Activated naive CD4-positive, alpha-beta T cell treated with anti-CD3 and anti-CD28 coated beads for 36 hours (primary cell): ENCODE measurements at places on chromosomes 12 and 14. TPM values are rescaled to one million over a fixed set of nuclear protein-coding genes. Genes with fewer than 3 reads are reported as not detected.
A peak's percentile ranks its signal among the peaks of the same experiment; 100 is the strongest.

DNA sequence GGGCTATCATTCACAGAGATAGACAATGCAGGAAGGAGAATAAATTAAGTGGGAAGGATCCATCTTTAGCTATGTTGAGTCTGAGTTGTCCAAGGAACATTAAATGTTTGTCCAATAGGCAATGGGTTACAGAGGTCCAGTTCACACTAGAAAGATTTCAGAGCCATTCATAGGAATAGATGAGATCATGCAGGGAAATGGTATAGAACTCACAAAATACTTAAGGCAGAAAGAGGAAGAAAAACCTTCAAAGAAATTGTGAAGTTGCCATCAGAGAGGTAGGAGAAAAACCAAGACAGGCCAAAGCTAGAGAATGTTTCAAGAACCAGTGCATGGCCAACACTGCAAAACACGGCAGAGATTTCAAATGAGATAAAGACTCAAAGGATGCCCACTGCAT lies 94.1 kb downstream of the PHLDA1 start:
- peaks cover 1% of the 10 kb centered on the region for H3K36me3 ChIP-seq
- no peak overlapping the region for H3K4me3 ChIP-seq
- peaks cover 18% of the 10 kb centered on the region for H3K4me1 ChIP-seq

DNA sequence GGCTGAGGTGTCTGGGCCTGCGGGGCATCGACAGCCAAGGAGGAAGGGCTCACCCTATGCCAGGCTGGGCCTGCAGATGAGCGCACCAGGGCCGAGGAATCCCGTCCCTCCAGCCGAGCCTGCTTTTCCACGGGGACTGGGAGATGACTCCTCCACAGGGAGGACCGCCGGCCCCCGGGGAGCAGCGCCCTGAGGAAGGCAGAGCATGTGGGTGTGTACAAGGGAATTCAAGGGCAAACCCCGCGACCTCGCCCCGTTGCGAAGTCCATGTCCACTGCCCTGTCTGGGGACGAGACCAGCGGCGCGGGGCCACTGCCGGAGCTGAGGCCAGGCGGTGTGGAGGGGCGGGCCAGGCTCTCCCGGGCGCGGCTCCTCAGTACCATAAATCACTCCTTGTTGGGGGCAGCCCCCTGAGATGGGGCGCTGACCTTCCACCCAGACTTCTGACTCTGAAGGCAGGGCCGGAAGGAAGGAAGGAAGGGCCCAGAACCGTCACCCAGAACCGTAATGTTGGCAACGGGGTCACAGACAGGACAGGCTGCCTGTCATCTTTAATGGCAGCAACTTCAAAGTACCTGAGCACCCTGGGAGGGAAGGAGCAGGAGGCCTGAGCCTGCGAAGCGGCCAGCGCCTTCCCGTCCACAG lies 52.5 kb downstream of the RNF34 start:
- no peak for DNase-seq
- peaks cover 7% of the 10 kb centered on the region for H3K36me3 ChIP-seq
- H3K27me3 ChIP-seq: no peaks in the 10 kb centered on the region
- H3K27ac ChIP-seq: no peak overlapping the region
- H3K4me3 ChIP-seq: no peak overlapping the region
- H3K4me1 ChIP-seq: peaks cover 13% of the 10 kb centered on the region

GRCh38 chr12:122022393-122023338 lies 982 bp downstream of the BCL7A start:
- peak overlapping the region; percentile 75 for H3K4me3 ChIP-seq
- H3K4me1 ChIP-seq: peaks cover 8% of the 10 kb centered on the region
- H3K36me3 ChIP-seq: peaks cover 3% of the 10 kb centered on the region
- peak overlapping the region; percentile 18 for H3K27ac ChIP-seq

OR6C74 gene
- not detected for total RNA-seq

LGR5 gene
- not detected for total RNA-seq

DNA sequence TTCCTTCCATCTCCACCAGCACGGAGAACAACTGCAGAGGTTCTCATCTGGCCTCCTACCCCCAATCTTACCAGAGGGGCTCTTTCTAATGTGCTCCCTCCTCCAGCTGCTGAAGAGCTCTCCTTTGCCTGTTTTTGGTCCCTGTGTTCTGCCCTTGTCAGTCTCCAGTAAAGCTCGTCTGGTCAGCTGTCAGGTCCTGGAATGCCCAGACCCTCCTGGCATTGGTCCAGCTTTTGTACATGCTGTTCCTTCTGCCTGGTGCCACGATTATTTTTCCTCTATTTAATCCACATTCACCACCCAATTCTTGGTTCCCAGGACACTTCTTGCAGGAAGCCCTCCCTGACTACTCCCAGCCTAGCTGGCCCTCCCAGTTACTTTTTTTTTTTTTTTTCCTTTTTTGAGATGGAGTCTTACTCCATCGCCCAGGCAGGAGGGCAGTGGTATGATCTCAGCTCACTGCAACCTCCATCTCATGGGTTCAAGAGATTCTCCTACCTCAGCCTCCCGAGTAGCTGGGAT lies 6.5 kb downstream of the SLC8B1 start:
- DNase-seq: no peak
- H3K4me1 ChIP-seq: peaks cover 53% of the 10 kb centered on the region
- H3K36me3 ChIP-seq: peaks cover 42% of the 10 kb centered on the region
- H3K27me3 ChIP-seq: no peaks in the 10 kb centered on the region
- H3K27ac ChIP-seq: no peak overlapping the region

IGF1 gene
- total RNA-seq: not detected

- no peaks in the 10 kb centered on the region for H3K4me1 ChIP-seq
- no peak for DNase-seq
Measured at GRCh38 chr12:24937553-24938244, 11.2 kb downstream of the BCAT1 start.

DNA sequence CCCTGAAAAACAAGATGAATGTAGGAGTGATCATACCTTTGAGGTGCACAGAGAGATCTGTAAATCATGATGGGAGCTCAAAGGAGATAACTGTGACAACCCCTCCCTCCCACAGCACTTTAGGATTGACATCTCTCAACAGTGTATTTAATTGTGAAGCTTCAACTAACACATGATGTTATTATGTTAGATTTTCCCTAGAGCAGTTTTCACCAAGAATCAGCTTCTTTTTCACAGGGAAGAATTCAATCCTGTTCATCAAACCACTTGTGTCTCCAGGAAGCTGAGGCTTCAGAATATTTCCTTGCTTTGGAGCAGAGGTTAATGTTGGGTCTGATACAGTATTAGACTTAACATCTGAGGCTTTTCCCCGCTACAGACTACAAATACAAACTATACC lies 11.8 kb downstream of the RPS6KA5 start:
- no peak overlapping the region for H3K27ac ChIP-seq
- no peak for DNase-seq
- no peaks in the 10 kb centered on the region for H3K27me3 ChIP-seq
- no peak overlapping the region for H3K4me3 ChIP-seq

DNA sequence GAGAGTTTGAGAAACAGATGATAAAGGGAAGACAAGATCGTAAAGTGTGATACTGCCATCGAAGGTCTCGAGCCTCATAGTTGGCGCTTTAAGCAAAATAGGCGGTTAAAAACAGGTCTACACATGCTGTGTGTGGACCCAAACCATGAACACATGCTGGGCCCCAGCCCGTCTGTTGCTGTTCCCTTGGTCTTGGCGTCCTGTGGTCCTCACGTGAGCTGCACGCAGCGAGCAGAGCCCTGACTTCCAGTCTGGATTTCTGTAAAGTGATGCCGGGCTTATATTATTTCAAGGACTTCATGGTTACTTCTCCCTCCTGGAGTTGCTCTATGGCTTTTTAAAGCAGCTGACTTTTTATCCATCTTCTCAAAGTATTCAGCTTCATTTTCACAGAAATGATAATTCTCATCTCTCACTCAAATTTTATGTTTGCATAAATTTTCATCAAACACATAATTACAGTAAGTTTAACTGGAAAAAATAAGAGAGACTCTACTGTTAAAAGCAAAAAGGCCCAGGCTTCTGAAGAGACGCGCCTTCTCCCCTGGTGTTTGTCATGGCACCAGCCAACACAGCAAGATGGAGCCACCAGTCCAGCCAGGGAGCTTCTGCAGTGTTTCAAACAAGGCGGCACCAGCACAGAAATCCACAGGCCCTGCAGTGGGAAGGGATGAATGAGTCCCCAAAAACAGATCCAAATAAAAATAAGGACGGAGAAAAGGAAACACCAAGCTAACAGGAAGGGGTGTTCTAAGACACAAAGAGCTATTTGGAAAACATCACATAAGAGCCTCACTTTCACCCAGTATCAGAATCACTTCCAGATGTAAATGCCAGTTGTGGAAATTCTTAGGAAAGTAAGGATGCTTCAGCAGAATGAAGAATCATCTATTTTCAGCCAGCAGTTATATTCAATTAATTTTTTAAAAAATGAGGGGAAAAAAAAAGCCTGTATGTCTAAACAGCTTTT lies 24.9 kb downstream of the SFSWAP start:
- no peaks in the 10 kb centered on the region for H3K27me3 ChIP-seq
- no peak for DNase-seq
- peaks cover 23% of the 10 kb centered on the region for H3K36me3 ChIP-seq
- no peaks in the 10 kb centered on the region for H3K4me1 ChIP-seq
- no peak overlapping the region for H3K4me3 ChIP-seq
- H3K27ac ChIP-seq: no peak overlapping the region

DNA sequence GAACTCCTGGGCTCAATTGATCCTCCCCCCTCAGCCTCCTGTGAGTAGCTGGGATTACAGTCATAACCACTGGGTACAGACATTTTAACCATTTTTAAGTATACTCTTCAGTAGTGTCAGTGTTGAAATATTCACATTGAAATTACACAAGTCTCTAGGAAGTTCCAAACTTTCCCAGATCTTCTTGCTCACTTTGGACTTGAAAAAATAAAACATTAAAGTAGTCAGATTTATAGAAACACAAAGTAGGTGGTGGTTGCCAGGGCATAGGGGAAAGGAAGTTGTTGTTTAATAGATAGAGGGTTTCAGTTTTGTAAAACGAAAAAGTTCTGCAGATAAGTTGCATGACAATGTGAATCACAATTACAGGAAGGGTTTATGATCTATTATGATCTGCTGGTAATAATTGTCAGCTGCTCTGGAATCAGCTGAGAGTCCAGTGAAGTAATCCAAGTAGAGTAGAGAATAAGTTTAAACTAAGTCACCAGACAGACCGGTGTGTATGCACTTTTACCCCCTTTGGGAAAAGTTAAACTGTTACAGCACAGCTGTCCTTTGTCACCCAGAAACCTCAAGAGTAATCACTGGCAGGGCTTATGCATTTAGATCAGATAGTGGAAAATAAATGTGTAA lies 27.4 kb downstream of the PCNX1 start:
- H3K27ac ChIP-seq: peak overlapping the region; percentile 84
- H3K4me3 ChIP-seq: peak overlapping the region; percentile 56
- peak; percentile 37 for DNase-seq
- H3K4me1 ChIP-seq: peaks cover 72% of the 10 kb centered on the region
- H3K36me3 ChIP-seq: peaks cover 15% of the 10 kb centered on the region
- H3K27me3 ChIP-seq: no peaks in the 10 kb centered on the region

- no peak overlapping the region for H3K27ac ChIP-seq
- peak; percentile 23 for DNase-seq
- peak overlapping the region; percentile 65 for H3K4me3 ChIP-seq
- peaks cover 29% of the 10 kb centered on the region for H3K4me1 ChIP-seq
- peaks cover 58% of the 10 kb centered on the region for H3K27me3 ChIP-seq
- no peaks in the 10 kb centered on the region for H3K36me3 ChIP-seq
Measured at GRCh38 chr14:21070610-21071224, 613 bp downstream of the ARHGEF40 start.

GRCh38 chr12:67038486-67038885 lies 230.7 kb upstream of the CAND1 start:
- H3K27me3 ChIP-seq: no peaks in the 10 kb centered on the region
- no peak overlapping the region for H3K4me3 ChIP-seq
- no peaks in the 10 kb centered on the region for H3K36me3 ChIP-seq
- peaks cover 3% of the 10 kb centered on the region for H3K4me1 ChIP-seq
- H3K27ac ChIP-seq: no peak overlapping the region

- H3K36me3 ChIP-seq: no peaks in the 10 kb centered on the region
- peaks cover 7% of the 10 kb centered on the region for H3K27me3 ChIP-seq
- H3K4me1 ChIP-seq: no peaks in the 10 kb centered on the region
- no peak overlapping the region for H3K4me3 ChIP-seq
Measured at GRCh38 chr12:28024231-28024995, 51.9 kb upstream of the PTHLH start.

DNA sequence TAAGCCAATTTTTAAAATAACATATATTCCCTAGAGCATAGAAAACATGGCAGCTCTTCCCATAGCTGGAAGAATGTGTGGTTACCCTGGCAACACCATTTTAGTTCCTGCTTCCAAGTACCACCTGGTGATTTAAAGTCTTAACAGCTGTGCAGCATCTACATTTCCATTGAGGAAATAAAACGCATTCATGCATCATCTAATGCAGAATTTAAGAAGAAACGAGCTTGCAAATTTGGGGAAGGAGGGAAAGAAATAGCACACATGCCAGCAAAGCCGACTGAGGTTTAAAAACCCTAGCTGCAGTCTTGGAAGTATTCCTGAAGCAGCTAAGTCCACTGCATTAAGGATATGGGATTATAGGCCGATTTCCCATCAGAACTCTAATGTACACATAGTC lies 22.8 kb upstream of the SLC38A2 start:
- no peak overlapping the region for H3K27ac ChIP-seq
- no peaks in the 10 kb centered on the region for H3K27me3 ChIP-seq
- peaks cover 26% of the 10 kb centered on the region for H3K4me1 ChIP-seq
- DNase-seq: no peak

- no peak overlapping the region for H3K27ac ChIP-seq
- peaks cover 2% of the 10 kb centered on the region for H3K36me3 ChIP-seq
- no peak overlapping the region for H3K4me3 ChIP-seq
- H3K4me1 ChIP-seq: peaks cover 23% of the 10 kb centered on the region
Measured at GRCh38 chr12:104764225-104765091, 193.6 kb downstream of the SLC41A2 start.

PAPLN gene
- 1.0 TPM for total RNA-seq

- H3K36me3 ChIP-seq: no peaks in the 10 kb centered on the region
- H3K4me1 ChIP-seq: no peaks in the 10 kb centered on the region
- H3K4me3 ChIP-seq: no peak overlapping the region
- DNase-seq: no peak
Measured at GRCh38 chr14:100761481-100761880, 34.8 kb downstream of the DLK1 start.

GRCh38 chr14:36952689-36953088 lies 219.7 kb downstream of the SLC25A21 start:
- H3K4me1 ChIP-seq: no peaks in the 10 kb centered on the region
- H3K36me3 ChIP-seq: no peaks in the 10 kb centered on the region
- DNase-seq: no peak
- no peak overlapping the region for H3K4me3 ChIP-seq

ZNF839 gene
- total RNA-seq: 10.2 TPM

DNA sequence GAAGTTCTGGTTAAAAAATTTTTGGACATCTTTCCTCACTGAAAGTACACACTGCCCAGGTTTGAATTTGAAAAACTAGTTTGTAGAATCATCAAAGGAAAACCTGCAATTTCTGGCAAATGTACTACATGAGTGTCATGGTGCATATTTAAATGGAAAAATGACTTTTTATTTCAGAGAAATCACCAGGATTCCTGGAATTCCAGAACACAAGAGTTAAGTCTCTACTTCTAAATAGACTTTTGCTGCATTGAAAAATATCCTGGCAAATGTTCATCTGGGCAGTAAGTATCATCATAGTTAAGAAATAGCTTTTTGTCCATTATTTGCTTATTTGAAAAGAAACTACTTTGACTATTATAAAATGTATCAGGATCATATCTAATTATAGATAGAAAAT lies 275.1 kb downstream of the PRKD1 start:
- DNase-seq: no peak
- no peak overlapping the region for H3K4me3 ChIP-seq
- H3K27ac ChIP-seq: no peak overlapping the region

- DNase-seq: no peak
- H3K27me3 ChIP-seq: no peaks in the 10 kb centered on the region
- no peaks in the 10 kb centered on the region for H3K36me3 ChIP-seq
- peaks cover 33% of the 10 kb centered on the region for H3K4me1 ChIP-seq
Measured at GRCh38 chr12:57890191-57891115, 43.9 kb upstream of the CTDSP2 start.
